ENCODE measurements at places on chromosomes 1 and 21. TPM values are rescaled to one million over a fixed set of nuclear protein-coding genes. Genes with fewer than 3 reads are reported as not detected.

GRCh38 chr21:29114765-29115500 lies 15.5 kb upstream of the MAP3K7CL start:
- H3K36me3 ChIP-seq: no peaks in the 10 kb centered on the region
- H3K4me1 ChIP-seq: no peaks in the 10 kb centered on the region

DNA sequence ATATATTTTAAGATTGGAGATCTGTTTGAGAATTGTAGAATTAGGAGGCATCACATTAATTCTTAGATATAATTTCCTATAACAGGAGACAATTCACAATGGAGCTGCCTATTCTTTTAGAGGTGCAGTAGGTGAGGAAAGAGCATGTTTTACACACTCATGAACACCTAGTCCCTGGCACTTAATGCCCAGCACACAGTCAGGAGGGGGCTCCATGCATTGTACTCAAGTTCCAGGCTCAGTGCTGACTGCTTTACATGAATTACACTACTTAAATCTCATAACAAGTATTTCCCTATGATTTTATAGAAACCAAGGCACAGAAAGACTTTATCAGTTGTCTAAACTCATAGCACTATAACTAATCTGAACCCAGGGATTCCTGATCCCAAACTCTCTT lies 360 bp upstream of the GBP3 start:
- no peak overlapping the region for H3K4me3 ChIP-seq
- no peaks in the 10 kb centered on the region for H3K36me3 ChIP-seq
- no peak for DNase-seq

The CELA3B gene
- total RNA-seq: not detected

GRCh38 chr1:93447481-93448291 lies at the start of gene FNBP1L:
FNBP1L (plus strand) TSS chr1:93448118; CDS start chr1:93448282, 164 bp downstream.
- DNase-seq: peak; percentile 82
- H3K4me1 ChIP-seq: peaks cover 29% of the 10 kb centered on the region
- H3K36me3 ChIP-seq: no peaks in the 10 kb centered on the region
- no peaks in the 10 kb centered on the region for H3K27me3 ChIP-seq

The CLEC20A gene
- total RNA-seq: not detected

The NR0B2 gene
- total RNA-seq: 10.3 TPM

DNA sequence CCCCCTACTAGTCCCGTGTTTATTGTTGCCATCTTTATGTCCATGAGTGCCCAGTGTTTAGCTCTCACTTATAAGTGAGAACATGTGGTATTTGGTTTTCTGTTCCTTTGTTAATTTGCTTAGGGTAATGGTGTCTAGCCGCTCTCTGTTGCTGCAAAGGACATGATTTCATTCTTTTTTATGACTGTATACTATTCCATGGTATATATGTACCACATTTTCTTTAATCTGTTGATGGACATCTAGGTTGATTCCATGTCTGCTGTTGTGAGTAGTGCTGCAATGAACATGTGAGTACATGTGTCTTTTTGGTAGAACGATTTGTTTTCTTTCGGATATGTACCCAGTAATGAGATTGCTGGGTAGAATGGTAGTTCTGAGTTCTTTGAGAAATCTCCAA lies 44.2 kb upstream of the METTL18 start:
- no peaks in the 10 kb centered on the region for H3K4me1 ChIP-seq
- no peaks in the 10 kb centered on the region for H3K27me3 ChIP-seq
- peaks cover 47% of the 10 kb centered on the region for H3K36me3 ChIP-seq
- no peak overlapping the region for H3K4me3 ChIP-seq
- DNase-seq: no peak

The FOXO6 gene
- 2.8 TPM for total RNA-seq

DNA sequence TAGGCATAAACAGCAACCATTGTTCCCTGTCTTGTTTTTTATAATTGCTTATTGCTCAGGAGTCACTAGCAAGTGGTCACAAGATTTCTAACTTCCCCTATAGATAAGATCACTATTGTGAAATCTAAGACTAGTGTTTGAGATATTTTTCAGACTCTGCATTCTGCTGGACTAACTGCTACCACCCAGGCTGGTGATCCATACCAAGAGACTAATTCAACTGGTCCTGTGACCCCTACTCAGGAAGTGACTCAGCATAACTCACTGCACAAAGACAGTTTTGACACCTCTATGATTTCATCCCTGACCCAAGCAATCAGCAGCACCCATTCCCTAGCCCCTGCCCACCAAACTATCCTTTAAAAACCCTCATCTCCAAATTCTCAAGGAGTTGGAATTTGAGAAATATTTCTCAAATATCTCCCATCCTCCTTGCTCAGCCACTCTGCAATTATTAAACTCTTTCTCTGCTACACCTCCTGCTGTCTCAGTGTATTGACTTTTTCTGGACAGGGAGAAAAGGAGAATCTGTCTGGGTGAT lies 52.7 kb downstream of the TRIM33 start:
- peaks cover 4% of the 10 kb centered on the region for H3K4me1 ChIP-seq
- no peak overlapping the region for H3K4me3 ChIP-seq
- H3K36me3 ChIP-seq: peaks cover 43% of the 10 kb centered on the region
- peak overlapping the region; percentile 14 for H3K27ac ChIP-seq

- peaks cover 18% of the 10 kb centered on the region for H3K36me3 ChIP-seq
- no peaks in the 10 kb centered on the region for H3K27me3 ChIP-seq
- no peak for DNase-seq
- H3K27ac ChIP-seq: peak overlapping the region; percentile 99
- H3K4me3 ChIP-seq: peak overlapping the region; percentile 100
Measured at GRCh38 chr1:43651188-43651587, 1.2 kb downstream of the KDM4A start.

The GPR61 gene
- total RNA-seq: 0.53 TPM

DNA sequence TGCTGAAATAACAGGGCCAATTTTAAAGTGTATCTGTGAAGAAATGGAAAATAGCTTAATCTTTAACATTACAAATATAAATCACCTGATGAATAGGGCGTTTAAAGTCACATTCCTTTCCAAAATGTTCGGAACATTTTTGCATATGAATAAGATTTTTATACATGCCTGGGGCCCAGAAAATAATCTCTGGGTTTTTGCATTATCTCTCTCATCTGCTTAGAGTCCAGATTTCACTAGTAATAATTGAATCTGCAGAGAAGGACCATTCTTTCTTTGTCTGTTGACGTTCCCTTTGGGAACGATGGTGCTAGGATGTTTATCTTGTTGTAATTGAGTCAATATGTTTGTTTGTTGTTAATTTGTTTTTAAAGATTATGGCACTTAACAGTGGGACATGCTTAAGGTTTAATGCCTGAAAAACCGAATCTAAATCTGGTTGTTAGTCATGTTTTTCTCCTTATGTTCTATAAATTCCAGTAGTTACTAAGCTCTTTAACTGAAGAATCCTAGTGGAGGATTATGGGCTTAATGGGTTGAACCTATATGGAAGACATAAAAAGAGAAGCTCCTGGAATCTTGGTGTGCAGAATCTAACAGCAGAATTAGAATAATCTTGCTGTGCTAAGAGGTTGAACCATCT lies 140.6 kb downstream of the VPS13D start:
- no peak for DNase-seq
- H3K4me1 ChIP-seq: peaks cover 18% of the 10 kb centered on the region
- no peak overlapping the region for H3K27ac ChIP-seq
- no peak overlapping the region for H3K4me3 ChIP-seq
- H3K27me3 ChIP-seq: no peaks in the 10 kb centered on the region
- peaks cover 24% of the 10 kb centered on the region for H3K36me3 ChIP-seq

DNA sequence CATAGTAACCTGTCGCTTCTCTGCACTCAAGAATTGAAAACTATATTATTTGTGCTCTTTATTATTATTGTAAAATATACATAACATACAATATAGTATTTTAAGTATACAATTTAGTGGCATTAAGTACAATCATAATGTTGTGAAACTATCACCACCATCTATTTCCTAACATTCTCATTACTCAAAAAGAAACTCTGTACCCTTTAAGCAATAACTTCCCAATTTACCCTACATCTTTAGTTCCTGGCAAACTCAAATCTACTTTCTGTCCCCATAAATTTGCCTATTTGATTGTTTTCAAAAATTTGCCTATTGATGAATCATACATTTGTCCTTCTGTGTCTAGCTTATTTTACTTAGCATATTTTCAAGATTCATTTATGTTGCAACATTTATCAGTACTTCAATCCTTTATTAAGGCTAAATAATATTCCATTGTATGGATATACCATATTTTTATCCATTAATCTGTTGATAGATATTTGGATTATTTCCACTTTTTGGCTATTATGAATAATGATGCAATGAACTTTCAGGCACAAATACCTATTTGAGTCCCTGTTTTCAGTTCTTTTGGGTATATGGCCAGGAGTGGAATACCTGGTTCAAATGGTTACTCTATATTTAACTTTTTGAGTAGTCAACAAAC lies 99.6 kb upstream of the DMRTA2 start:
- H3K36me3 ChIP-seq: peaks cover 13% of the 10 kb centered on the region
- no peak overlapping the region for H3K4me3 ChIP-seq
- no peaks in the 10 kb centered on the region for H3K27me3 ChIP-seq
- H3K27ac ChIP-seq: no peak overlapping the region

- no peaks in the 10 kb centered on the region for H3K27me3 ChIP-seq
- no peak overlapping the region for H3K4me3 ChIP-seq
- H3K4me1 ChIP-seq: peaks cover 2% of the 10 kb centered on the region
- no peak for DNase-seq
- no peaks in the 10 kb centered on the region for H3K36me3 ChIP-seq
Measured at GRCh38 chr1:67956116-67956515, 94.3 kb downstream of the DIRAS3 start.

DNA sequence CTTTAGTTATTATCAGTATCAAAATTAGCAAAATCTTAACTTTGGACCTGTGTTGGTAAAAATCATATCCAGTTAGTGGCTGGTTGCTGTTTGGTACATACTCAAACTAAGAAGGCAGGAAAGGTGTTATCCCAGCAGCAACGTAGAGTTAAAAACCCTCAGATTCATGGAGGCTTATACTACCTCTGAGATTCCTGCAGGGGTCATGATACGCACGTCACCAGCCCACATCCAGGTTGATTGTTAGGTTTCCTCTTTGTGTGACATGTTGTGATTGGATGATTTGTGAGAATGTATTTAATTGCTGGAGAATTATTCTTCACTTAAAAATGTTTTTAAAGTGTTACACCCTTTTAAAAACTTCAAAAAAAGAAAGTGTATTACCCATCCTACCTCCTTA lies 423.3 kb upstream of the ADGRL2 start:
- peaks cover 4% of the 10 kb centered on the region for H3K4me1 ChIP-seq
- no peak overlapping the region for H3K27ac ChIP-seq
- no peak for DNase-seq

GRCh38 chr1:235893840-235894239 lies 27.1 kb upstream of the LYST start:
- DNase-seq: no peak
- peak overlapping the region; percentile 90 for H3K27ac ChIP-seq
- peak overlapping the region; percentile 24 for H3K4me3 ChIP-seq
- peaks cover 33% of the 10 kb centered on the region for H3K4me1 ChIP-seq
- H3K27me3 ChIP-seq: no peaks in the 10 kb centered on the region

GRCh38 chr1:225896937-225897549 lies 8.1 kb upstream of the LEFTY1 start:
- no peak for DNase-seq
- no peaks in the 10 kb centered on the region for H3K27me3 ChIP-seq
- H3K4me3 ChIP-seq: no peak overlapping the region
- H3K4me1 ChIP-seq: peaks cover 23% of the 10 kb centered on the region
- H3K36me3 ChIP-seq: no peaks in the 10 kb centered on the region

The FALEC gene
- not detected for total RNA-seq

The ELOVL1 gene
- 50.8 TPM for total RNA-seq

The CELA3A gene
- total RNA-seq: 1.5 TPM

DNA sequence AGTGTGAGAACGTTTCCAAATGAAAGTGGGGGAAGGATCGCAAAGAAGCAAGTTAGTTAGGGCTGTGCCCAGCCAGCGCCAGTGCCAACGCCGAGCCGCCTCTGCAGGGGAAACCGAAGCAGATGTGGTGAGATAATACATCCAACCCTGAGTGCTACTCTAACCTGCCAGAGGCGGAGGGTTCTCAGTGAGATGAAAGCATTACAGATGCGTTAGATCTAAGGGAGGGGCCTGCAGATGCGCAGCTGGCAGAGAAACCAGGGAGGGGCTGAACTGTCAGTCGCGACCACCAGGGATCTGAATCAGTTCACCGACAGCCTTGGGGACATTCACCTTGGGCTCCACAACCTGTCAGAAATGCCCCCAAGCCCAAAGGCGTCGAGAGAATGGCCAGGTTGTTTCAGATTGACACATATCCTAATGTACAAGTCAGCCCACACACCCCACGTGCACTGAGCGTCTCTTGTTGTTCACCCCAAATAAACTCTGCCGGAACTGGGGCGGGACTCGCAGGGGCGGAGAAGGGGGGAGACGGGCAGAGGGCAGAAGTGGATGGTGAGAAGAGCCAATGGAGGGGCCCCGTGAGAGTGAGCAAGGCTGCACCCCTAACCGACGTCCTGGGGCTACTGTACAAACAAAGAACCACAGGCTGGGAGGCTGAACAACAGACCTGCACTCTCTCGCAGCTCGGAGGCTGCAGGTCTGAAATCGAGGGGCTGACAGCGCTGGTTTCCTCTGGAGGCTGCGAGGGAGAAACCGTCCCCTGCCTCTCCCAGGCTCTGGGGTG lies 8.7 kb upstream of the UMODL1 start:
- no peak overlapping the region for H3K4me3 ChIP-seq
- no peak overlapping the region for H3K27ac ChIP-seq
- peaks cover 48% of the 10 kb centered on the region for H3K4me1 ChIP-seq
- no peaks in the 10 kb centered on the region for H3K36me3 ChIP-seq

- peaks cover 11% of the 10 kb centered on the region for H3K4me1 ChIP-seq
- no peak for DNase-seq
- no peaks in the 10 kb centered on the region for H3K27me3 ChIP-seq
- H3K4me3 ChIP-seq: no peak overlapping the region
- peaks cover 6% of the 10 kb centered on the region for H3K36me3 ChIP-seq
Measured at GRCh38 chr1:15735304-15736037, 587 bp upstream of the SLC25A34 start.

GRCh38 chr1:6513320-6513801 lies 21.9 kb upstream of the PLEKHG5 start:
- DNase-seq: no peak
- H3K36me3 ChIP-seq: no peaks in the 10 kb centered on the region
- no peak overlapping the region for H3K4me3 ChIP-seq
- no peaks in the 10 kb centered on the region for H3K4me1 ChIP-seq
- H3K27ac ChIP-seq: no peak overlapping the region
